ENCODE measurements at places on chromosomes 11 and 22. TPM values are rescaled to one million over a fixed set of nuclear protein-coding genes. Genes with fewer than 3 reads are reported as not detected.

- no peak overlapping the region for H3K4me3 ChIP-seq
- no peaks in the 10 kb centered on the region for H3K4me1 ChIP-seq
- no peaks in the 10 kb centered on the region for H3K36me3 ChIP-seq
- DNase-seq: peak; percentile 75
- H3K27me3 ChIP-seq: peaks cover 6% of the 10 kb centered on the region
These were observed 10.0 kb downstream of the OR51L1 start for GRCh38 chr11:5004424-5005274.

- no peak overlapping the region for H3K27ac ChIP-seq
- no peak overlapping the region for H3K4me3 ChIP-seq
- 0 out of 2 replicates have a peak, but pooled peaks cover 4% of the 10 kb centered on the region for H3K4me1 ChIP-seq
These were observed 120.5 kb downstream of the CACNA1I start for GRCh38 chr22:39690881-39691605.

GRCh38 chr11:69044111-69045013, 4.4 kb upstream of the TPCN2 start:
- H3K4me3 ChIP-seq: no peak overlapping the region
- peaks cover 22% of the 10 kb centered on the region for H3K4me1 ChIP-seq
- H3K27me3 ChIP-seq: no peaks in the 10 kb centered on the region
- no peaks in the 10 kb centered on the region for H3K36me3 ChIP-seq

- no peaks in the 10 kb centered on the region for H3K4me1 ChIP-seq
- no peak for DNase-seq
- H3K36me3 ChIP-seq: no peaks in the 10 kb centered on the region
- H3K27ac ChIP-seq: no peak overlapping the region
- no peak overlapping the region for H3K4me3 ChIP-seq
These were observed 554.2 kb downstream of the JRKL start for GRCh38 chr11:96943970-96944369.

DNA sequence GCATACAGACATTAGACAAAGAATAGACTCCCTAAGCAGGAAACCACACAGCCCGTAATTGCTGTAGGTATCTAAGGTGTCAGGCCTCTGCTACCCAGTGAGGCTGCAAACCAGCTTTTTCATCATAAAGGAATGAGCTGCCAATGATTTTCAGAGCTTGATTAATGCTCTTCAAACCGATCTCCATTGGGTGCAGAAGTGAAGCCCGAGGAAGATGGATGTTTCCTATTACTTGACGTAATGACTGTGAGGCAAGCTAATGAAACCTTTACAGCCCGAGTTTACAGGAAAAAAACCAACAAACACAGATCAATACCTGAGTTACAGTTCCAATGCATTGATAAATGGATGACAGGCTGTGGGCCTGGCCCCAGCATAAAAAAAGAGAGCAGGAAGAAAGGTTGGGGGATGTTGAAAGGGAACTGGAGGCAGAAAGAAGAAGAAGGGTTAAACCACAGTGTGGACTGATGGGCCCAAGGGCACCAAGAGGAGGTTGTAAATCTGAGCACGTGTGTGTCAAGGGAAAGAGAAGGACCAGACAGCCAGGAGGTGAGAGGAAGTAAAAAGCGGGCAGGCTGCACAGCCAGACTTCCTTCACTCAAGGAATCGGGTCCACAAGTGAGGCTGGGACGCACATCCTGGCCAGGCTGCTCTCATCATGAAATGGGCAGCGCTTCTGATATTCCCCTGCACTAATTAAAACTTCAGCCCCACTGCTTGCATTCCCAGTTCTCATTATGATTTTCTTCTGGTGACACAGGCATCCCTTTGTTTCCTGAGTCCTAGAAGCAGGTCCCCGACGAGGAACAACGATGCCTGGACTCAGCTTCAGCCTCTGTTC, 70.6 kb upstream of the NTM start:
- H3K27ac ChIP-seq: no peak overlapping the region
- no peak overlapping the region for H3K4me3 ChIP-seq
- H3K4me1 ChIP-seq: no peaks in the 10 kb centered on the region
- peaks cover 62% of the 10 kb centered on the region for H3K27me3 ChIP-seq

GRCh38 chr11:117950993-117951961, 22.1 kb upstream of the TMPRSS13 start:
- no peak overlapping the region for H3K27ac ChIP-seq
- no peaks in the 10 kb centered on the region for H3K4me1 ChIP-seq
- H3K4me3 ChIP-seq: no peak overlapping the region
- no peak for DNase-seq
- peaks cover 21% of the 10 kb centered on the region for H3K27me3 ChIP-seq

GRCh38 chr11:45155058-45155551, 8.7 kb downstream of the PRDM11 start:
- no peaks in the 10 kb centered on the region for H3K4me1 ChIP-seq
- H3K27ac ChIP-seq: no peak overlapping the region
- no peak overlapping the region for H3K4me3 ChIP-seq
- DNase-seq: peak; percentile 27
- H3K27me3 ChIP-seq: no peaks in the 10 kb centered on the region
- no peaks in the 10 kb centered on the region for H3K36me3 ChIP-seq

DNA sequence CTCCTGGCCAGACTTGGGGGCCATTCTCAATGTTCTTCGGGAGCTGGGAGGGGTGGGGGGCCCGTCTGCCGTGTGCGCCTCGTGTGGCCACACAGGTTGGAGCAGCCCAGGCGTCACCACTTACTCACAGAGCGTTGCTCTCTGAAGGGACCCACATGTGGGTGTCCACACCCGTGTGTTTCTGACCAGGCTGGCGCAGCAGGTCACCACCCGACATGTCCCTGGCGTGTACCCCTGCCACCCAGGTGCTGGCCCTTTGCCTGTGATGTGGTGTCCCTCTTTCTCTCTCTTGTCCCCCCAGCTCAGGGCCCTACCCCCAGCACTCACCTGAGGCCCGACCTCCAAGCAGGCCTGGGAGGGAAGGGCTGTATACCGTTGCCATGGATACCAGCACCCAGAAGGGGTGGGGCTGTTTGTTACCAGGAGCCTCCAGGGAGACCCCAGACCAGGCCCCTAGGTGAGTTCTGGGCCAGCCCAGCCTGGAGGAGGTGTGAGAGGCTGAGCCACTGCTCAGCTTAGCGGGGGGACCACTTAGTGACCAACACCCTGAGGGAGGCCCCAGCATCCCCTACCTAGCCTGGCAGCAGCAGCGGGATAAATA, 1.4 kb downstream of the LMNTD2 start:
- no peaks in the 10 kb centered on the region for H3K36me3 ChIP-seq
- no peak overlapping the region for H3K4me3 ChIP-seq
- H3K27me3 ChIP-seq: peaks cover 12% of the 10 kb centered on the region
- H3K27ac ChIP-seq: no peak overlapping the region
- DNase-seq: no peak
- no peaks in the 10 kb centered on the region for H3K4me1 ChIP-seq

DNA sequence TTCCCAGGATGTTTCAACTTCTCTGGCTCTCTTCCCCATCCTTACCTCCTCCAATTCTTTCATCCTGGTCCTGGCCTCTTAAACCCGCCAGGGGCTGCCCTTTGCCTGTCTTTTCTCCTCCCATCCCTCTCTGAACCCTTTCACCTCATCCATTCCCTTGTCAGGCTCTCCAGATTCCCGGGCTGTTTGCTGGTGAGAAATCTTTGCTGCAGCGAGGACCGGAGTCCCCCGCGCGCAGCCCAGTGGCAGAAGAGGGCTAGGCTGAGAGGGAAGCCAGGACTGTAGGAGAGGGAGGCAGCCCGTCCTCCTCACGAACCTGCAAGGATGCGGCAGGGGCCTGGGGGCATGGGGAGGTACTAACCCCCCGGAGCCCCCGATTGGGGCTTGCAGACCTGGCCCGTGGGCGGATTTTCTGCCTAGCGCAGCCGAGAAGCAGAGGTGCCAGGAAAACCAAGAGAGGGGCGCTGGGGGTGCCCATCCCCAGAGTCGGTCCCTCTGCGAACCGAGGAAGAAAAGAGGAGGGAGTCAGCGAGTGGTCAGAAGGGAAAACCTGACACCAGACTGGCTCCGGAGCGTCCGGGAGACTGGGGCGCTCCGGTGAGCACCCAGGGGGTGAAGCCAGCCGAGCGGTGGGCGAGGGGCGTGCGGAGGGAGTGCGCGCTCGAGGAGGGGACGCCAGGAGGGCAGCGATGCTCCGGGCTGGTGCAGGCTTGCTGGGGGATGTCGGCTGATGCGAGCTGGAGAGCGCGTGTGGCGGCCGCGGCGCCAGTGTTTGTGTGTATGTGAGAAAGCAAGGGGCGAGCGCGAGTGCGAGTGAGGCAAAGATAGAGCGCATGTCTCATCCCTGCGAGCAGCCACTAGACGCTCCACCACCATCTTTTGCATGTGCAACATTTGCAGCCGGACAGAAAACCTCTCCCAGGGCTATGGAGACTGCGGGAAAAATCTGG, at the start of gene GRIA4:
Gene GRIA4, plus strand, starts transcription at position 242 of the 950 bp plus-strand sequence. CDS start 925 bp downstream, outside the sequence.
- H3K36me3 ChIP-seq: no peaks in the 10 kb centered on the region
- DNase-seq: peak; percentile 65
- peaks cover 56% of the 10 kb centered on the region for H3K27me3 ChIP-seq
- H3K27ac ChIP-seq: no peak within 1 kb of the TSS
- H3K4me1 ChIP-seq: peaks cover 5% of the 10 kb centered on the region

DNA sequence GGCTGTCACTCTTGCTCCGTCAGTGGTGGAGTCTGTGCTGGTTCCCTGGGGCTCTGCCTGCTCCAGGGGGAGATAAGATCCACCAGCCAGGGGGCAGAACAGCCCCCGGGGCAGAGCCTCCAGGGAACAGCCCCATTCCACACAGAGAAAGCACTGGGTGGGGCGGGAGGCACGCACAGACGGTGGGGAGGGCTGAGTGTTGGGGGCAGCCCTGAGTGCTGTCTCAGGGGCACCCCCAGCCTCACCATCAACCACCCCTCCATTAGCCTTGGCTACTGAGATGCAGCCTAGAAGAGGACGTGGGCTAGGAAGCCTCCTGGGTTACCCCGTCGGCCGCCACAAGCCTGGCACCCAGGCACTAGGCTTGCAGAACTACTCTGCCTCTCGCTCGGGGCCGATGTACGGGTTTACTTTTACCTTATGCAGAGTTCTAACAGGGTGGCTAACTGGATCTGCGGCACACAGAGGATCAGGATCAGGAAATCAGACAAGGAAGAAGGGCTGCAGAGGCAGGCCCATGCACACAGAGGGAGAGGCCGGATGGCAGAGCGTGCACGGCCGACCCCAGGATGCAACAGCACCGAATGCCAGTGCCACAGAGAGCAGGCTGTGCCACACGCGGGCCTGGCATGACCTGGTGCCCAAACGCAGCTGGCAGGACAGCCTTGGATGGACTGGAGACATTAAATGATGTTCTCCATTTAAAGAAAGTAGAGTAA, 140.5 kb downstream of the CTTN start:
- no peaks in the 10 kb centered on the region for H3K27me3 ChIP-seq
- no peaks in the 10 kb centered on the region for H3K4me1 ChIP-seq
- no peak overlapping the region for H3K4me3 ChIP-seq
- DNase-seq: no peak

DNA sequence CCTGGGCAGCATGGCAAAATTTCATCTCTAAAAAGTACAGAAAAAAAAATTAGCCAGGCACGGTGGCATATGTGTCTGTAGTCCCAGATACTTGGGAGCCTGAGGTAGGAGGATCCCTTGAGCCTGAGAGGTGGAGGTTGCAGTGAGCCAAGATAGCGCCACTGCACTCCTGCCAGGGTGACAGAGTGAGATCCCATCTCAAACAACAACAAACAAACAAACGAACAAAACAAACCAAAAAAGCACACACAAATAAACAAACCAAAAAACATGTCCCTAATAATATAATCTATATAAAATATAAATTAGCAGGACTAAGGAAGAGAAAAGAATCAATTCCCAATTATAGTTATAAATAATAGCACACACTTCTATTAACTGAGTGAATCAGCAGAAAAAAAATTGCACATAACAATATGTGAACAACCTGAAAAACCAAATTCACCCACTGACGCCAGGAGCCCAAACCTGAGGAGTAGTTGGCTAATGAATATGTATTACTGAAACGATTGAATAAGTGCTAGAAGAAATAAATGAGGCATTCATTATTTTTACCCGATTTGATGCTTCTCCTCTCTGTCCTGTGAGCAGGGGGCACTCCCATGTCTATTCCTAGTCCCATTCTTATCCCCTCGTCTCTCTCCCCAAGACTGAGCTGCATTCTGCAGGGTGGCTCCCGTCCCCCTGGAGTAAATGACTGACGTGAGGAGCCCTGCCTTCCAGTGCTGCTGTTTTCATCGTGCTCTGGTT, 108.2 kb upstream of the TOP3B start:
- DNase-seq: no peak
- peaks cover 37% of the 10 kb centered on the region for H3K27me3 ChIP-seq
- no peak overlapping the region for H3K4me3 ChIP-seq
- H3K36me3 ChIP-seq: no peaks in the 10 kb centered on the region
- H3K27ac ChIP-seq: no peak overlapping the region

GRCh38 chr22:43553451-43554258, 141.8 kb downstream of the MPPED1 start:
- H3K27me3 ChIP-seq: no peaks in the 10 kb centered on the region
- no peaks in the 10 kb centered on the region for H3K4me1 ChIP-seq
- no peaks in the 10 kb centered on the region for H3K36me3 ChIP-seq
- no peak overlapping the region for H3K27ac ChIP-seq
- DNase-seq: no peak
- no peak overlapping the region for H3K4me3 ChIP-seq

DNA sequence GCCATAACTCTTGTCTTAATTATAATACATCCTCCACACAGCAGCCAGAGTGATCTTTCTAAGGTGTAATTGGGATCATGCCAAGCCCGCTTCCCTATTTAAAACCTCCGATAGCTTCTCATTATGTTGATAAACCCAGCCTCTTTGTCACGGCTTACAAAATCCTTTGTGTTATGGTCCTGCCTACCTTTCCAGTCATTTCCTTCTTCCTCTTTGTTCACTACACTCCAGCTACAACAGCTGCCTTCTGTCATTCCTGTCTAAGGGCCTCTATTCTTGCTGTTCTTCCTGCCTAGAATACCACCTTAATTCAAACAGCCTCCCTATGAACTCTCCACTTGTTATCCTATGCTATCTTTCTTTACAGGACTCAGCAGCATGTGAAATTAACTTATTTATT, 70.6 kb upstream of the CAPRIN1 start:
- no peaks in the 10 kb centered on the region for H3K36me3 ChIP-seq
- H3K27ac ChIP-seq: no peak overlapping the region
- H3K4me1 ChIP-seq: 0 out of 2 replicates have a peak, but pooled peaks cover 4% of the 10 kb centered on the region
- no peak overlapping the region for H3K4me3 ChIP-seq
- peaks cover 30% of the 10 kb centered on the region for H3K27me3 ChIP-seq
- DNase-seq: no peak

- no peaks in the 10 kb centered on the region for H3K36me3 ChIP-seq
- H3K4me3 ChIP-seq: no peak overlapping the region
- DNase-seq: no peak
- H3K4me1 ChIP-seq: no peaks in the 10 kb centered on the region
- H3K27me3 ChIP-seq: no peaks in the 10 kb centered on the region
These were observed 92.1 kb downstream of the BCR start for GRCh38 chr22:23272371-23272770.

GRCh38 chr11:2164861-2165555, 4.0 kb upstream of the INS start:
- DNase-seq: peak; percentile 29
- H3K27ac ChIP-seq: no peak overlapping the region
- no peaks in the 10 kb centered on the region for H3K36me3 ChIP-seq
- no peak overlapping the region for H3K4me3 ChIP-seq

- no peak for DNase-seq
- H3K36me3 ChIP-seq: no peaks in the 10 kb centered on the region
- H3K4me3 ChIP-seq: no peak overlapping the region
- H3K4me1 ChIP-seq: no peaks in the 10 kb centered on the region
- H3K27me3 ChIP-seq: no peaks in the 10 kb centered on the region
These were observed 42.7 kb downstream of the RTL6 start for GRCh38 chr22:44455151-44455962.

GRCh38 chr11:64409707-64410403, 50.9 kb downstream of the RPS6KA4 start:
- peak; percentile 12 for DNase-seq
- H3K4me1 ChIP-seq: no peaks in the 10 kb centered on the region
- H3K27ac ChIP-seq: no peak overlapping the region

The ARHGEF17 gene
- 23.5 TPM for total RNA-seq

The RPS6KB2 gene
- 71.2 TPM for total RNA-seq

The C11orf91 gene
- total RNA-seq: not detected

Data from GM23248 (cell line).